ENCODE measurements at places on chromosomes 11 and 22.
A peak's percentile ranks its signal among the peaks of the same experiment; 100 is the strongest.

GRCh38 chr11:130088919-130089673 lies 19.4 kb downstream of the APLP2 start:
- no peak overlapping the region for H3K27ac ChIP-seq
- H3K4me1 ChIP-seq, result peaks cover 9% of the 10 kb centered on the region
- H3K36me3 ChIP-seq, result no peaks in the 10 kb centered on the region
- no peaks in the 10 kb centered on the region for H3K27me3 ChIP-seq
- H3K4me3 ChIP-seq, result no peak overlapping the region

DNA sequence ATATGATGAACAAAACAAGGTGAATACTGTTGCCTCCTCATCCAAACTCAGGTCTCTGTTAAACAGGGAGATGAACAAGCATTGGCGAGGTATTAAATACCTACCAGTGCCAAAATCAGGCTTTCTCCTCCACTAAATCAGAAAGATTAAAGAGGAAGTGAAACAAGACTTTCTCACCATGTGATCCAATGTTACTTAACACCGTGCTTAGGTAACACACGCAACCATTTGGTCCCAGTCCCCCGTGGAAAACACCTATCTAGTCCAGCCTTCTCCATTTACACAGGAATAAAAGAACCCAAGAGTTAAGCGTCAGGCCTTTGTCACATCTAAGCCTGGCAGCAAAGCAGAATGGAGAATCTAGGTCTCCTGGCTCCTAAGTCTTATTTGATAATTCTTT lies 34.5 kb downstream of the TENM4 start:
- no peak for DNase-seq
- no peak overlapping the region for H3K4me3 ChIP-seq
- no peaks in the 10 kb centered on the region for H3K27me3 ChIP-seq
- no peaks in the 10 kb centered on the region for H3K4me1 ChIP-seq
- no peak overlapping the region for H3K27ac ChIP-seq

- no peak for DNase-seq
- peaks cover 8% of the 10 kb centered on the region for H3K36me3 ChIP-seq
- H3K4me1 ChIP-seq, result peaks cover 24% of the 10 kb centered on the region
- peak overlapping the region; percentile 88 for H3K27ac ChIP-seq
- H3K4me3 ChIP-seq, result peak overlapping the region; percentile 75
Measured at GRCh38 chr11:63839508-63840355, 822 bp downstream of the MARK2 start.

DNA sequence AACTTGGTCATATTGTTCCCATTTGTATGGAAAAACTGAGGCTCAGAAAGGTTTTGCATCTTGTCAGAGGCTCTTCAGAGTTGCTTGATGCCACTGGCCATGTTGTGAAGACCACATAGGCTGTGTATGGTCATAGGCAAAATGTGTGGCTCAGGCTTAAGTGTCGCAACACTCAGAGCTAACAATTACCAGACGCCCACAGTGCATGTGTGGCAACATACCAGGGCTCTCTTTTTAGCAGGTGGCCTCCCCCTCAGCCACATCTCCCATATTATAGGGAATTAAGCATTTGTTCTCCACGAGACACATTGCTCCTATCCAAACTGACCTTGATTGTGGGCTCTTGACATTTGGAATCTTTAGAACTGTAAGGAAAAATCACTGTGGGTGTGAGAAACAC lies 802.5 kb downstream of the DLG2 start:
- H3K4me3 ChIP-seq, result no peak overlapping the region
- no peaks in the 10 kb centered on the region for H3K27me3 ChIP-seq
- H3K36me3 ChIP-seq, result no peaks in the 10 kb centered on the region
- H3K27ac ChIP-seq, result no peak overlapping the region
- DNase-seq, result no peak
- H3K4me1 ChIP-seq, result no peaks in the 10 kb centered on the region

DNA sequence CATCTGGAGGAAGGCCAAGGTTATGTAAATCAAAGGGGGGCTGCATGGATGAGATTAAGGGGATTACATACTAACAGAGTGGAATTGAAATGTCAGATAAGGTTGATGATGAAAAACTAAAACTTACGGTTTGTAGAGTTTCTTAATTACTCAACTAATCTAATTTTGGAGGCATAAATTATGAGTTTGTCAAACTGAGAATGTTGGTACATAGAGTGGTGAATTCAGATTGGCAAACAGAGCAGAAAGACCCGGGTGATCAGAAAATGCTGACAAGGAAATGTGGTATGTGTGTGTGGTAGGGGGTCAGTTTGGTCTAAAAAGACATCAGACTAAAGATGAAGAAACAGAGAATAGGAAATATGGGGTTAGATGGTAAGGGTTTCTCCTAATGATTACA lies 11.0 kb downstream of the MS4A6E start:
- no peak overlapping the region for H3K4me3 ChIP-seq
- H3K4me1 ChIP-seq, result no peaks in the 10 kb centered on the region
- no peak for DNase-seq
- H3K36me3 ChIP-seq, result no peaks in the 10 kb centered on the region

GRCh38 chr22:37218771-37219411 lies 6.6 kb upstream of the SSTR3 start:
- H3K4me3 ChIP-seq, result no peak overlapping the region
- H3K27me3 ChIP-seq, result no peaks in the 10 kb centered on the region
- DNase-seq, result no peak
- no peaks in the 10 kb centered on the region for H3K36me3 ChIP-seq
- no peak overlapping the region for H3K27ac ChIP-seq

DNA sequence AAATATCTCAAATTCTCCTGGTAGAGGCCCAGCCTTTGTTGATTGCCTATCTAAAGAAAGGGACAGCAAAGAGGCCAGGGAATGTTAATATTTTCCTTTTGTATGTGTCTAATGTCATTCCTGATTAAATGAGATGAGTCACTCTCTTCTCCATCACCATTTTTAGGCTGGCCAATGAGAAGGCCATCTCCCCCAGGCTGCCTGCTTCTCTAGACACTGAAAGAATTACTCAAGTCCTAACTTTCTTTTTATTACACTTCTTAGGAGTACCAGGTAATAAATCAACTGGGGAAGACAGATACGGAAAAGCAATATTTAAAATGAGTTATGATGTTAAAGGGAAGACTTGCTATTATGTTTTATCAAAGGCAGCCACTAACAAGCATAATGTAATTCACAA lies 259.2 kb upstream of the SORL1-AS1 start:
- H3K4me3 ChIP-seq, result no peak overlapping the region
- peaks cover 27% of the 10 kb centered on the region for H3K27me3 ChIP-seq
- DNase-seq, result no peak

DNA sequence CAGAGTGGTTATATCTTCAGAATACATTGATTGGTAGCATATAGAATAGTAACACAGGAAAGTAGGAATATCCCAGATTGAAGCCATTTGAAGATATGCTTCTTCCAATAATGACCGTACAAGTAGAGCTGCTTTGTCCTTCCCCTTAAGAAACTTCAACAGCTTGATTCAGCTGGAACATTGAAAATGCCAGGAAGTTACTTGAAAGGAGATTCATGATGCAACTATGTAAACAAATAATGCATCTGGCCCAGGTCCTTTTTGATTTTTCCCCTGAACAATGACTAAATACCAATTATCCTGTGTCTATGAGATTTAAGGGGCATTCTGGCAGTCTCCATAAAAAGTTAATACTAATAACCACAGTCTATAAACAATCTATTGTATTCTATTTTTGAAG lies 3.0 kb downstream of the DKK3 start:
- H3K36me3 ChIP-seq, result peaks cover 19% of the 10 kb centered on the region
- peaks cover 6% of the 10 kb centered on the region for H3K4me1 ChIP-seq
- H3K27me3 ChIP-seq, result peaks cover 3% of the 10 kb centered on the region
- no peak overlapping the region for H3K27ac ChIP-seq

DNA sequence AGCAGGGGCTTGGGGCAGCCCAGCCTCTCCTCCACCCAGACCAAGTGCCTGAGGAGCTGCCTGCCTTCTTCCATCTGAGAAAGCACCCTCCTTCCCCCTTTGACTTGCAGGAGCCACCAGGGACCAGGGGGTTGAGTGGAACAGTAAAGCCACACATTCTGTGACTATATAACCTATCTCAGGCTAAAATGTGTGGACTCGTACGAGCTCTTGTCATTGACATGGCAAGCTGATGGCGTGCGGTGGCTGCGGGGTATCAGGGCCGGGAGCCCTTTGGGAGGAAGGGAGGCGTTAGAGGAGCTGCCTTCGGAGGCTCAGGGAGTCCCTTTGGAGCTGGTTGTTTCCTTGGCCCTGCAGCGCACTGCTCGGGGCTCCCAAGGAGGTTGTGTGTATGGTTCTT lies 84.5 kb downstream of the CEP164 start:
- H3K4me3 ChIP-seq, result no peak overlapping the region
- H3K27ac ChIP-seq, result no peak overlapping the region
- H3K4me1 ChIP-seq, result no peaks in the 10 kb centered on the region
- DNase-seq, result no peak

All from lung (tissue), 17 donors.